ENCODE measurements at places on chromosomes 2 and 18. TPM values are rescaled to one million over a fixed set of nuclear protein-coding genes. Genes with fewer than 3 reads are reported as not detected.
A peak's percentile ranks its signal among the peaks of the same experiment; 100 is the strongest.

Gene USP37
- total RNA-seq: 12.8 TPM

- no peak for DNase-seq
Observed at GRCh38 chr2:170571612-170572011, 143.5 kb upstream of the SP5 start.

- DNase-seq: no peak
Observed at GRCh38 chr2:49831698-49832367, 677.5 kb upstream of the FSHR start.

Gene CYP27A1
- total RNA-seq: 34.5 TPM

- DNase-seq: no peak
Observed at GRCh38 chr2:71496156-71496770, 42.9 kb downstream of the DYSF start.

DNA sequence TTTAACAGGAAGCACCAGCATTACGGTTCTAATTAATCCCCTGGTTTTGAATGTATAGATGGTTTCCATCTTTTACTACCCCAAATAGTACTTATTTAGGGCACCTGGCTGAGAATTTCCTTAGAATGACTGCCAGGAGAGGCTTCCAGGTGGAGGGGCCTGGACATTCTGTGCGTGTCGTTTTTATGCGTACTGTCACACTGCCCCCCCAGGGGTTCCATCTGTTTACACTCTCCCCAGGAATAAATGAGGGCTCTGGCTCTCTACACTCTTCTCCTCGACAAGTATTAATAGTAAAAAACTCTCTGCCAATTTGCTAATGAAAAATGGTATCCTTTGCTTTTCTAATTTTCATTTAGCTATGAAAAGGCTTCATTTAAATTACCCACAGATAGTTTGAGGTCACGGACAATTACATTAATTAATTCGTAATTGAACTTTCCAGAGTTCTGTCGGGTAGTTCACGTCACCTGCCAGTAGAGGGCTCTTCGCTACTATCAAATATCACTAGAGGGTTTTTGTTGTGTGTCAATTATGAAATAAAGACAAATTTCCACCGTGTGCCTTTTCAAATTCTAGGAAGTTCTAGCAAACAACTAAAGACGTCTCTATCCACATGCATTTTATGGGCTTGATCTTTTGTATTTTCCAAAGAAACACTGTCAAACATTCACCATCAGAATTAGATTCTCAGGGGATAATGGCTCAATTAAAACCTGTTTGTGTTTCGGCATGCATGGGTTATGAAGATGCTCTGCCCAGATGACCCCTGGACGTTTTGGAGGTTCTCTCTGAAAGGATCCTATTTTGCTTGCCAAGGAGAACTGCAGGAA lies 88.8 kb upstream of the ASB18 start:
- DNase-seq: peak; percentile 62

GRCh38 chr18:56038171-56039030 lies 450.4 kb upstream of the TCF4 start:
- DNase-seq: no peak

Gene RBKS
- 5.5 TPM for total RNA-seq
